Kasumi-1 (cell line): ENCODE measurements at places on chromosomes 1 and 21.

GRCh38 chr1:212070720-212071302 lies 35.3 kb downstream of the DTL start:
- peak; percentile 60 for DNase-seq

- no peak for DNase-seq
Measured at GRCh38 chr1:1616045-1616790, 918 bp downstream of the MIB2 start.

DNA sequence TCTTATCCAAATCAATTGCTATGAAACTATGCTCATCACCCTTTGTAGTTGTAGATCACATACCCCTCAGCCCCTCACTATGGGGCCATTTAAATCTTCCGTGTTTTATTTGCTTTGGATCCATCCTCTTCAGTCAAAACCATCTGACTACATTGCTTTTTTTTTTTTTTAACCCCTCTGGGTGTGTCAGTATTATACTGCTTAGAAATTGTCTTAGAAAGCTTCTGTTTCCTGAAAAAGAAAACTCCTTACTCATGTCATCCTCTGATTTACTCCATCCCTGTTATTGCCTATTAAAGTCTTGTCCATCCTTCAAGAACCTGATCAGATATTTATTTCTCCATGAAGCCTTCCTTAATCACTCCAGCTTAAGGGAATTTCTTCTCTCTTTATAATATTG lies 74.0 kb upstream of the HSD17B7 start:
- no peak for DNase-seq

DNA sequence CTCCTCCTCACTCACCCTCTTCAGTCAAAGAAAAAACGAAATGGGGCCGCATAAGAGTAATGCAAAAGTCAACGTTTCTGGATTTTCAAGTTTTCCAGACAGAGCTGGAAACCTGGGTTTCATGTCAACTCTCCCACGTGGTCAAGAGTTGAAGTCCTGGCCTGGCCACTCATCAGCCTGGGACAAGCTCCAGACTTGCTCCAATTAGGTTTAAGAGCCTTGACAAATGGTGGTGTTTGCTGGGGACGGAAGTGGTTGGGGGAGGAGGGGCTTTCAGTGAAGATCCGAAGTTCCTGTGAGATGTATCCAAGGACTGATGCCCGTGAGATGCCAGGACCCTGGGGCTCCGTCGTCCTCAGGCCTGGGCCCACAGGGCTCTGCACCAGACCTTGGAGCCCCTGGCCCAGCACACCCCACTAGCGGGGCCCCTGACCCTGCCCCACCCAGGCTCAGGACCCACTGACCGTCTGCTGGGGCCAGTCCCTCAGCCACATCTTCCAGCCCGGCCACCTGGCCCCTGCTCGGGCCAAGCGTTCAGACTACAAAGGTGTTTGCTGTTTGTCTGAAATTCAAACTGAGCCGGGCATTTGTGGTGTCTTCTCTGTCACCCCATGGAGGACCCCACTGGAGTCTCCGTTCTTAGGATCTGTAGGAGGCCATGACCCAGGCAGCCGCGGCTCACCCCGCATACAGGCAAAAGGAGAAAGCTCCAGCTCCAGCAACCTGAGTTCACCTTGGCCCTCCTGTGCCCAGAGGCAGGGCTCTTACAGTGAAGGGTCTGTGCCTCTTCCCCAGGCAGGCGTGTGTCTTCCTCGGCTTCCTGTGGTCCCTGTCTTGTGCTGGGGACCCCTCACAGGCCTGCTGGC lies 53.3 kb downstream of the SIK1 start:
- DNase-seq, result no peak

DNA sequence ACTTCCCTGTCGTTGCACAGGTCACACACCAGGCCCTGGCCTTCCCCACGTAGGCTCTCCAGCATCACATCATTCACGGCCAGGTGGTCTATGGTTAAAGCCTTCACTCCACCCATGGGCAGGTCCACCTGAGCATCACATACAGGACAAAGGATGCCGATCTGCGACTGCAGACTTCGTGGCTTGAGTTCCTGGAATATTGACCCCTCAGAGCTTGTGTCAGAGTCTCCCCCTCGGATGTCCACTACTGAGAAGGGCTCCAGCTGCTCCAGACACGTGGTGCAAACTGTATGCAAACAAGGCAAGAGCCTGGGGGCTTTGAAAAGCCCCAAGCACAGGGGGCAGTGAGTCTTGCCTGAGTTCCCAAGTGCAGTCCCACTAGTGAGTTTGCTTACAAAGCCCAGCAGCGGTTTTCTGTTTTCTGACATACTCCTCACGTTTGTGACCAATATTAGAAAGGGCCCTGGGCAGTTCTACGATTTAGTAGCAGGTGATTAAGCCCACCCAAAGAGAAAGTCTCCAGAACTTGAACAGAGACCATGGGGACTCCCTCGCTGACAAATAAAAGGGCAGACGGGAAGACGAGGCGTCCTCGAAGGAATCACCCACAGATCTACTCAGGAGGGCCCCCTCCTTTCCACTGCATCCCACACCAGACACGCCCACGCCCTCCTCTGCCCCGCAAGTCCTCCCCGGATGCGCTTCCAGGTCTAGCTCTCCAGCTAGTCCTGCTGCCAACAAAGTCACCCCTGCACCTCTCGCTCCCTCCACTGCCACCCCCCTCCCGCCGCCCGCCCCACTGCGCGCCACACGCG lies 568 bp downstream of the TRIM45 start:
- peak; percentile 58 for DNase-seq

DNA sequence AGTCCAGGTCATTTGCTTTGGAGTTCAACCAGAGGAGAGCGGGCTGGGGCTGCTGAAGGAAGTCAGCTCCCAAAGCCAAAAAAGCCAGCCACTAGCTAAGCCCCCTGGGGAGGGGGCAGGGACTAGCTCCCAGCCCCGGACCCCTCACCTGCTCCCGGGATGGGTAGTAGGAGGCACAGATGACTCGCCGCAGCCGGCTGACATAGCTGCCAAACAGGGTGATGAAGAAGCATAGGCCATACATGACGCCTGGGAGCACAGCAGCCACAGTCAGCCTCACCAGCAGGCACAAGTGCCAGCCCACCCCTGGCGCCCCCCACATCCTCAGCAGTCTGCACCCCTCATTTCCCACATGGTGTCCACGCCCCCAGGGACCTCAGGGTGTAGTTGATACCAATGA lies 7.4 kb downstream of the DCST2 start:
- no peak for DNase-seq

- DNase-seq, result no peak
Measured at GRCh38 chr1:87179851-87180519, 148.7 kb upstream of the LMO4 start.

- DNase-seq, result no peak
Measured at GRCh38 chr1:39690794-39691382, 345 bp downstream of the HPCAL4 start.

- peak; percentile 24 for DNase-seq
Measured at GRCh38 chr1:245512980-245513578, 358.3 kb downstream of the KIF26B start.

GRCh38 chr1:119987112-119987511 lies 82.3 kb downstream of the NOTCH2 start:
- DNase-seq, result no peak

DNA sequence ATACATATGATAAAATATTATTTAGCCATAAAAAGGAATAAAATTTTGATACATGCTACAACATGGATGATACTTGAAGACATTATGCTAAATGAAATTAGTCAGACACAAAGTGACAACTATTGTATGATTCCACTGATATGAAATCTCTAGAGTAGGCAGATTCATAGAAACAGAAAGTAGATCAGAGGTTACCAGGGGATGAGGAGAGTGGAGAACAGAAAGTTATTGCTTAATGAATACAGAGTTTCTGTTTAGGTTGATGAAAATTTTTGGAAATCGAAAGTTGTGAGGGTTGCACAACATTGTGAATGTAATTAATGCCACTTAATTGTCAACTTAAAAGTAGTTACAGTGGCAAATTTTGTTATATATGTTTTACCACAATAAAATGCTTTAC lies 315.7 kb upstream of the USP25 start:
- DNase-seq, result no peak

- DNase-seq, result no peak
Measured at GRCh38 chr1:153393926-153394325, 3.1 kb upstream of the S100A8 start.

GRCh38 chr21:30194701-30195299 lies 21.1 kb downstream of the CLDN8 start:
- peak; percentile 69 for DNase-seq

DNA sequence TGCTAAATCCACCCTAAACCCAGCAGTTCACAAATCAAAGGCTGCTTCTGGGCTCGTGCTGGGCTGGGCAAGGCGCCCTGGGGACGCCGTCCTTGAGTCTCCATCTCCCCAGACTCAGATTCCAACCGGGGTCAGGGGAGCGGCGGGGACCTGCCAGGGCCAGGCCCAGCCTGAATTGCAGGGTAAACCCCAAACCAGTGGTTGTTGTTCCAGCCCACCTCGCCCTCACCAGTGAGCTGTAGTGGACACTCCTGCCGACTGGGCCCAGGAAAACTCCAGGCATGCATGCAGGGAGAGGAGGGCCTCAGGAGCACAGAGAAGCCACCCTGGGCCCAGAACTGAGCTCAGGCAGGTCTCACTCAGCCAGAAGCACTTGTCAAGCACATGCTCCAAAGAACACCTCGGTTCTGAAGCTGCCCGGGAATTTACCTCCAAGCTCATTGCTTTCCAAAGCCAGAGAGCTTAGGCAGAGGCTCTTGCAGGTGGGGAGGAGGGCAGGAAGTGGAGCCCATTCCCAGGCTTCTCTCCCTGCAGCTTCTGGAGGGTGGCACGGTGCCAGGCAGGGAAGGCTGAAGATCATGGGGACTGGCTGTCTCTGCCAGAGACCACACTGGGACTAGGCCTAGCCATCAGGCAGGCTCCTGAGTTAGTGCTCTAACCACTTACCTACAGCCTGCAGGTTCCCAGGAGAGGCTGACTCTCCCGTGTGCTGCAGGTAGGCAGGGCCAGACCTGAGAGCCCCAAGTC lies 437.0 kb downstream of the MATN1 start:
- DNase-seq, result no peak

GRCh38 chr1:154802982-154803920 lies 66.8 kb downstream of the KCNN3 start:
- no peak for DNase-seq

- no peak for DNase-seq
Measured at GRCh38 chr1:201673915-201674314, 135.0 kb downstream of the NAV1 start.

DNA sequence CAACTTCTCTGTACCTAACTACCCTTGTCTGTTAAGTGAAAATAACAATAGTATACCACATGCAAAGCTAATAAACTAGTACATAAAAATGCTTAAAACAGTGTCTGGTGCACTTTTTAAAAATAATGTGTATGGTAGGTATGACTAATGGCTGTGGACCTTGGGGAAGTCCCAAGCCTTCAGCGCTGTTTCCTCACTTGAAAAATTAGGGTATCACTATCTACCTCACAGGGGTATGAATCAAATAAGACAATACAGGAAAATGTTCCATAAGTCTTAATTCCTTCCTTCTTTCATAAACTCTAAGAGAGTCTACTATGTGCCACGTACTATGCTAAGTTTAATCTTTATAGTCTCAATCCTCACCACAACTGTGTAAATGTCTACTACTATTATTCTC lies 32.0 kb downstream of the EGLN1 start:
- no peak for DNase-seq

GRCh38 chr1:218350801-218351266 lies 5.7 kb downstream of the TGFB2 start:
- no peak for DNase-seq

GRCh38 chr1:119330466-119331189 lies 38.0 kb upstream of the HAO2 start:
- no peak for DNase-seq

DNA sequence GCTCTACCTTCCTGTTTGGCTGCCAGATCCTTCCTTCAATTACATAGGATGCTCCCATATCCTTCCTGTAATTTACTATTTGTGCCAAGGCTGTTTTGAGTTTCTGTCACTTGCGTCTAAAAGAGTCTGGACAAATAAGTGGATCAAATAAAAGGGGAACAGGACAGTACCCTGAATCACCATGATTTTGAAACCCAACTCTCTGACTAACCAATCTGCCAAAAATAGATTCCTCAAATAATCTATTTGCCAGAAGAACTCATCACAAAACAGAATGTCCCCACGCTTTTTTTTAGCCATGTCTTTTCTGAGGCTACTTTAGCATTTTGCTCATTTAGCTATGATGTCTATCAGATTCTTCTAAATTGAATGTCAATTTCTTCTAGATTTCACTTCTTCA lies 392.6 kb downstream of the NTNG1 start:
- no peak for DNase-seq

DNA sequence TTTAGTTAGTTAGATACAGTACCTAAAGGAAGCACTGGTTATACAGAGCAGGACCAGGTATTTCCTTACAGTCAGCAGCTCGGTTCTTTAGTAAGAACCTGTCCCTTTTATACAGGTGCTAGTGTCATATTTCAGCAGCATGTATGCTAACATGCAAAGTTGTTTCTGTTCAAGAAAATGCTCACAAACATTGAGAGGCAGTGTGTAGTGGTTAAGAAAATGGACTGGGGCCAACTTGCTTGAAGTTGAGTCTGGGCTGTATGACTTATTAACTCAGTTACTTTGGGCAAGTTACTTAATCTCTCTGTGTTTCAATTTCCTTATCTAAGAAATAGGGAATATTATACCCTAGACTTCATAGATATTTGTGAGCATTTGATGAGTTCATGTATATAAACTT lies 31.1 kb downstream of the AK4 start:
- DNase-seq, result no peak

DNA sequence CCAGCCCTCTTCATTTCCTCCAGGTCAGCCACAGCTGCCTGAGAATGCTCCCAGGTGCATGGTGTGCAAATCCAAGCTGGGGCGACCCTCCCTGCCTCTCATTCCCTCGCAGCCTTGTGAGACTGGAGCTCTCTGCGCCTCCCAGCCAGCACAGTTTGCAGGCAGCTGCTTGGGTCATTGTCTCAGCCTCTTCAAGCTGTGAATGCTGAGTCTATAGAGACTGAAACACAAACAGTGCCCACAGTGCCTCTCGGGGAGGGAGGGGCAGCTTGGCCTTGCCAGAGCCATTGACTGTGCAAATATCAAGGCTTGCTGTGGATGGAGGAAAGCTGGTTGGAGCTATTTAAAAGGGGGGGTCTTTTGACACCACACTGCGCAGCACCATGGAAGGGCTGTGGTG lies 10.6 kb downstream of the PLXNA2 start:
- DNase-seq, result no peak

GRCh38 chr1:186218654-186219352 lies 156.2 kb downstream of the TPR start:
- peak; percentile 19 for DNase-seq

DNA sequence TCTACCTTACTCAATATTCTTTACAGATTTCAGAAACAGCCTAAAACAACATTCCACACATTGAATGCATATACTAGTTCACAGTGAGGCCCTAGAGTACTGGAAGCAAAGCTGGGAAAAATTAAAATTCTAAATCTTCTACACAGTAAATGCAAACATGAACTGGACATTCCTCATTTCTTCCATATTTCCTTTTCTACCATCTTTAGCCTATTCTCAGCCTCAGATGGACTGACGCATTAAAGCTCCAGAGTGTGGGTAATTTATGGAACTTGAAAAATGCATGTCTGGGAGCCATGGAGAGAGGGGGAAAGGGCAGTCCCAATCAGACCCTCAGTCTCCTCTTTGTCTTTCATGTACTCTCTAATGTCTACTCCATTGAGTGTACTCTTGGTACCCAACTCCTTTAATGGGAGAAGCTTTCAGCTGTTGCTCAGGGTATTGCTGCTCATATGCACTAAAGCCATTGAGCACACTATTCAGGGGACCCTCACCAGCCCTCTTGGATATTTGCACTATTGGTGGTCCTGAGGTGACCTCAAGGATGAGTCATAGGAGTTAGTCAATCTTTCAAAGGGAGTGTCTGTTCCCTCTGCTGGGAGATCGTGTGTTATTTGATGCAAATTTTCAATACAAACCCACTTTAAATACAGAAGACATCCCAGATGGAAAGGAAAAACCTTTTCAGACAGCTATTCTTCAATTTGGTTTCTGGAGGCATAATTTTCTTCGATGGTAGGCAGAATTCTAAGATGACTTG lies 83.3 kb upstream of the KCNJ15 start:
- DNase-seq, result no peak
